ENCODE measurements at places on chromosomes 7 and 10. TPM values are rescaled to one million over a fixed set of nuclear protein-coding genes. Genes with fewer than 3 reads are reported as not detected.

Gene CEP55
- total RNA-seq = 30.3 TPM

Gene MYL10
- 1.1 TPM for total RNA-seq

Gene NYAP1
- 0.53 TPM for total RNA-seq

- DNase-seq = no peak
Observed at GRCh38 chr7:105827151-105827875, 49.1 kb downstream of the ATXN7L1 start.

- no peak for DNase-seq
Observed at GRCh38 chr7:28717445-28718054, 240.6 kb downstream of the TRIL start.

DNA sequence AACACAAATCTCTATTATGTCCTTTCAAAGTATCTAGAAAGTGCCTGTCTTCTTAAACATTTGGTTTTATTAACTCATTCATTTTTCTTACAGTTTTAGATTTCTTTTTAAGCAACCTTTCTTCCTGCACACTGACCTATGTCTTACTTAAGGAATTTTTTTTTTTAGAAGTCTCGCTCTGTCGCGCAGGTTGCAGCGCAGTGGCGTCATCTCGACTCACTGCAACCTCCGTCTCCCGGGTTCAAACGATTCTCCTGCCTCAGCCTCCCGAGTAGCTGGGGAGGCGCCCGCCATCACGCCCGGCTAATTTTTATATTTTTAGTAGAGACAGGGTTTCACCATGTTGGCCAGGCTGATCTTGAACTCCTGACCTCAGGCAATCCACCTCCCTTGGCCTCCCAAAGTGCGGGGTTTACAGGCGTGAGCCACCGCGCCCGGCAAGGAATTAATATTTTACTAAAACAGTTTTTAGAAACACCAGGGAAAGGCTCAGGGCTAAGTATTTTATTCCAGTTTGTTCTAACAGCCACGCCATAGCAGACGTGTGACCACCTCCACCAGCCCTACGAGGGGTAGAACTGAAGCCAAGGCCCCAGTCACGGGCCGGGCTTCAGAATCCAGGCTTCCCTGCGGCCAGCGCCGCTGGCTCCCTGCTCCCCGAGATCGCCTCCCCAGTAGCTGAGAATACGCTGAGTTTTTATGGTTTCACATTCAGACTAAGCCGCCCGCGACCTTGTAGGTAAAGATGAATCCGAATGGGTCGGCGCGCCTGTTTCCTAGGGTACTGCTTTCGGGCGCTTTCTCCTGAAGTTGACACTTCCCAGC lies 941 bp upstream of the LUC7L2 start:
- DNase-seq = peak; percentile 22

DNA sequence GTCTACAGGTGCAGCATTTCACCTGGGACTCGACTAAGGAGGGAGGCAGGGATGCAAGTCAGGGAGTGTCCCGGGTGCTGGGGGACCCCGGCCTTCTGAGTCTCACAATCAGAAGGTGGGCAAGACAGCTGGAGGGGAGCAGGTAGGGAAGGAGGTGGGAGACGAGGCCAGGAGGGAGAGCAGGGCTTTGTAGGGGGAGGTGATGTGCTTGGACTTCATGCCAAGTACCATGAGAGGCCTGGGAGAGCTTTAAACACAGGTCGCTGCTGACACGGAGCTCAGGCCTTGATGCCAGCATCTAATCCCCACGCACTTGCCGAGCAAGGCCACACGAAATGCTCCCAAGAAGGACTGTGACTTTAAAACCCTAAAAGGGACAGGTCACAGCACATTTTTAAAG lies 244.7 kb downstream of the ADARB2 start:
- no peak for DNase-seq

DNA sequence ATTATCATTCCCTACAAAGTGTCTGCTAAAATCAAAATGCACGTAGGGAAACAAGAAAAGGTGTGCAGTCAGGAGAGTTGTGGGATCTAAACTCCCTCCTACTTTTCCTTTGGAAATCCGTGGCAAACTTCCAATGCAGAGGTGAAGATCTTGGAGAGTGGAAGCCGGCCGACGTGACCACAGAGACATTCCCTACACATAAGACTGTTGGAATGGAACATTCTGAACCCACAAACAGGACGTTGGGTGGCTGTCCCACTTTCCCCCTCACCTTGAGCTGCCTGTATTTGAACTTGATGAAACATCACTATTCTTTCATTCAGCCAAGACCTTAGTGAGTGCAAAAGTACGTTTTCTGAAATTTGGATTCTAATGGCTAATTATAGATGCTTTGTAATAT lies 65.9 kb downstream of the PRKCQ start:
- no peak for DNase-seq

GRCh38 chr7:29091715-29092114 lies 54.6 kb downstream of the CPVL start:
- peak; percentile 39 for DNase-seq

- DNase-seq = no peak
Observed at GRCh38 chr7:76173566-76174205, 28.0 kb upstream of the SRRM3 start.

Data from SK-MEL-5 (cell line).